ENCODE measurements at places on chromosomes 7 and 10.

DNA sequence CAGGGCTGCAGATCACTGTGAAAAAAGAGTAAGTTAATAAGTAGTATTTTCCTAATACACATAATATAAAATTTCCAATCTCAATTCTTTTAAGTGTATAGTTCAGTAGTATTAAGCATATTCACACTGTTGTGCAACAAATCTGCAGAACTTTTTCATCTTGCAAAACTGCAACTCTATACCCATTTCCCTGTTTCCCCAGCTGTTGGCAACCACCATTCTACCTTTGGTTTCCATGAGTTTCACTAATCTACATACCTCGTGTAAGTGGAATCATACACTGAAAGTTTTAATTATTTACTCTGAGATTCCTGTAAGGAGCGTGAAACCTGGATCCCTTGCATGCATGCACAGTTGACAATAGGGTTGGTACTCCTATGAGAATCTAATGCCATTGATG lies 155.4 kb downstream of the ZPBP start:
- no peak for DNase-seq

- no peak for DNase-seq
These were observed 386.6 kb downstream of the PARD3 start for GRCh38 chr10:34428501-34428900.

DNA sequence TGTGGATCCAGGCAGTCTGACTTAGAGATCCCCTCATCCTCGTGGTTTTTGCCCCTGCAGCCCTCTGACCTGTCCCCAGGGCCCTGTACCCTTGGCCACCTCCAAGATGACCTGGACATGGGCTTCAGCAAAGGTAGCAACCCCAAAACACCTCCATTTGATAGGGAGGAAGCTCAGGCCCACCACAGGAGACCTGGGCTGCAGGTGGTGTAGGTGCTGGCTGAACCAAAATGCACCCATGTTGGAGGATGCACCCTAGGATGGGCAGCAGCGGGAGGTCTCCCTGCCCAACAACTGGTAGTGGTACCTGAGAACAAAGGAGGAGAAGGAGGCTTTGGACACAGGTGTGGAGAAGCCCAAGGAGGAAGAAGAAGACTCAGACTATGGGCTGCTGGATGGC lies 188.7 kb downstream of the ZNF716 start:
- no peak for DNase-seq

GRCh38 chr10:127012769-127013152 lies 107.5 kb downstream of the DOCK1 start:
- no peak for DNase-seq

DNA sequence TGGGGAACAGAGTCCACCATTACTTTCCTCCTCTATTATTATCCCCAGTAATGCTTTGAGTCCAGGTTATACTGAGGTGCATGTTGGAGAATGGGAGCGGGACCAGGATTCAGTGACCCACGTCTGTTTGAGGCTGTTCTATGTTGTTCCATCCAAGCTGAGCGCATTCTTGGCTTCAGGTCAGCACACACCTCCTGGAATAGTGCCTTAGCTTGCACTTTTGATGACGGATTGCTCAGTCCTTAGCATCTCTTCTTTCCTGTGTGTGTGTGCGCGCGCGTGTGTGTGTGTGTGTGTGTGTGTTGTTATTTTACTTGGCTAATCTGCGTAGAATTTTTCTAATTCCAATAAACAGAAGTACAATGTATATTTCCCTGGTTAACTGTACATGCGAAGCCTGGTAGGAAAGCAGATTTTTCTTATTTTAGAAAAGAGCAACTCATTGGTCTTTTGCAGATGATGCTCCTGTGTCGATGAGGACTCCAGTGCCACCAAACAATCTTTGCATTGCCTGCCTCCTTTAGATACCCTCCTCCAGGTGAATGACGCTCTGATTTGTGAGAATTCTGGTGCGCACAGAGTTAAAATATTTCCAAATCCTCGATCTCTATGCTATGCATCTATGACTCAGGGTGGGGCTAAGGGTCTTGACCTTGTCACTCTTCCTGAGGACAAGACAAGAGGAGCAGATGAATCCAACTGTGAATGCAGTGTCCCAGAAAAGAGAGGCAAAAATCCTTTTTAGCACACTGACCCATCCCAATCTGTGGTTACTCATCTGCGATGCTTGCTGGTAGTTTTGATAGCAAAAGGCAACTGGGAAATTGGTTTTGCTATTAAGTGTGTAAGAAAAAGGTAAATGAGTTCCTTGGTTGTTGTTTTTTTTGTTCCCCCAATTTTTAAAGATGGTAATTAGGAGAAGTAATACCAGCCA lies 13.3 kb upstream of the CELF2 start:
- DNase-seq, result no peak

GRCh38 chr10:12308057-12308456 lies 41.3 kb upstream of the CAMK1D start:
- no peak for DNase-seq

GRCh38 chr7:108203537-108203936 lies 73.4 kb upstream of the LAMB4 start:
- DNase-seq, result no peak

DNA sequence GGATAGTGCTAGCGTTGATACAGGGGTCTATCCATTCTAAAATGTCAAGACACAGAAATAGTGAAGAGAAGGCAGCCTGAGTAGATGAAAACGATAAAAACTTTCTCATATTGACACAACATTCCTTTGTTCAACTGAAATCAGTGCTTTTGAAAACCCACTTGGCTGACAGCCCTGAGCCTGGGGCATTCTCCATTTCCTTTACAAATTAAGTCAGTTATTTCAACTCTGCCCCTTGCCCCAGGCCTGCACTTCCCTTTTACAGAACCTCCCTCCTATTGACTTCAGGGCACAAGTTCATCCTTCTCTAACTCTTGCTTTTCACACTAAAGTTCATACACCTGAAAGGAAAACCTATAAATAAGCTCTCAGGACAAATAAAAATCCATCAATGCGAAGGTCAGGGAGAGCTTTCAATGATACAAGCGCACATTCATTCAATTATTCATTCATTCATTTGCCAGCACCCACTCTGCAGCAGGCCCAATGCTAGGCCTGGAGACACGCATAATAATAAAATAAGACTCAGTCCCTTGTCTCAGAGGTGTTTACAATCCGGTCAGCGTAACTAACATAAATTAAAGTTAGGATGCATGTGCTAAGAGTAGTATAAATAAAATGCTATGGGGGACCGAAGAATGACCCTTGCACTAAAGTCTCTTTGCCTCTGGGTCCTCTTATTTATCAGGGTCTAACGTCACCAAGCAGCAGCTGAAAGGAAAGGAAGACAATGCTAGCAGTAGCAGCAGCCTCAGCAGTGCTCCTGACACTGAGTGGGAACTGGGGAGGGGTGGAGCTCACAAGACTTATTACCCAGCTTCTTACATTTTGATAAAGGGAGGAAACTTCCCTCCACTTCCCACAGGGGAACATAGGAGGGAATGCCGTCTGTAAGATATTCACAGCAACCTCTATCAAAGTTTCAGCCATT lies 134.8 kb downstream of the PDE1C start:
- DNase-seq, result no peak

GRCh38 chr10:25831080-25831479 lies 102.9 kb upstream of the MYO3A start:
- DNase-seq, result no peak

DNA sequence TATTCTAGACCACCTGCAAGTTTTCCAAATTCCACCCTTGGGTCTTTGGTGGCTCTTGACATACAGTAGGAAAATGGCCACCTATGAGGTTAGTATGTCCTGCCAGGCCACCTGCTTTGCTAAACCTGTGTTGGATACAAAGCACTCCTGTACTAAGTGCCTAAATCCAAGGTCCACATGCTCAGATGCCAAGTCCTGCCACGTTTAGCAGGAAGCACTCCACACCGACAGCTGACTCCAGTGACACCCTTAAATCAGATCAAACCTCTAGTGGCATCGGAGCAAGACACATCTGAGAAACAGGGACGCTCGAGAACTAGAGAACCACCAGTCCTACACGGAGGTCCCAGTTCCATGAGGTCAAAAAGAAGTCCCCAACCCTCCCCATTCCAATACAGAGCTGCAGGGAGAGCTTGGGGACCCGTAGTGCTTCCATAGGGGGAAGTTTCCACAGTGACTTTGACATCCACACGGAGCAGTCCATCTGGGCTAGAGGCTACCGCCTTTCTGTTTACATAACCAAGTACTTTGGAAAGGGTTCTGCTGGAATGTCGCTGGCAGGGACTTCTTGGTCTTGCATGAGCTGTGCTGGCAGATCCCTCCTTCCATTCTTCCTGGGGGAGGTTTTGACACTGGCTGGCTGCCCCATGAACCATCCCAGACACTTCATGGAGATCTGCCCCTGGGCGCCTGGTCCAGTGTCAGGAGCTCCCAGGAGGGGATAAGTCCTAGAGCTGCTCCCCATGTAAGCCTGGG lies 290.6 kb downstream of the PRPF18 start:
- no peak for DNase-seq

- no peak for DNase-seq
These were observed 26.6 kb downstream of the ENO4 start for GRCh38 chr10:116875897-116876296.

DNA sequence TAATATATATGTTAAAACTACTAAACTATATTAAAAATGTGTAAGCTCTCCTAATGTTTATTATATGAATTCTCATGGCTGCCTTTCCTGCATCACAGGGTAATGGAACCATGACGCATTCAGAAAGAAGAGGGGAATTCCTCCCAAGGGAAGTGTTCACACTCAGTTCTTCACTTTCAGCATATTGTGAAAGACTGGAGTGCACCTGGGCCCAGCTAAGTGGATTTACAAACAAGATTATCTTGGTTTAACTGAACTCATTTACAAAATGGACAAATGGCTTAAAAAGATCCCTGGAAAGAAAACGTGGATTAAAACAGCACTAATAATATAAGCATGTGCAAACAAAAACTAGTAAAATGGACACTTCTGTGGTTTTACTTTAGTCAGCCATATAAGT lies 149.8 kb downstream of the DOCK4 start:
- DNase-seq, result no peak

- no peak for DNase-seq
These were observed 66.9 kb downstream of the BBS9 start for GRCh38 chr7:33196221-33196620.
